ENCODE measurements at places on chromosomes 11 and 22.

DNA sequence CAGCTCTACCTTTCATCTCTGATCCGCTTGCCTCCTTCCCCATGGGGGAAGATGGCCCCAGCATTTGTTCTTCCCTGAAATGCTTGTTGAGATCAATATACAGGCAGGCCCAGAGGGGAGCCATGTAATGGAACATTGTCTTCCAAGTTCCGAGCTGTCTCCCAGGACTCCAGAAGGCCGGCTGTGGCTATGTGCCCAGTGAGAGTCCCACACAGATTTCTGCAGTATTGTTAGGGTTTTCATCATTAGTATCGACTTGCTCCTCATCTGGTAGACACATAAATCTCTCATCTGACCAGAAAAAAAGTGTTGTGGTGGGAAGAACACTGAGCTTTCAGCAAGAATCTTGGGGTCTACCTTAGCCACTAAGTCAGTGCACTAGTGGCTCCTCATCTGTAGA lies 163.4 kb downstream of the TRIM29 start:
- no peak for DNase-seq

GRCh38 chr22:45296628-45297297 lies 12.0 kb downstream of the UPK3A start:
- no peak for DNase-seq

DNA sequence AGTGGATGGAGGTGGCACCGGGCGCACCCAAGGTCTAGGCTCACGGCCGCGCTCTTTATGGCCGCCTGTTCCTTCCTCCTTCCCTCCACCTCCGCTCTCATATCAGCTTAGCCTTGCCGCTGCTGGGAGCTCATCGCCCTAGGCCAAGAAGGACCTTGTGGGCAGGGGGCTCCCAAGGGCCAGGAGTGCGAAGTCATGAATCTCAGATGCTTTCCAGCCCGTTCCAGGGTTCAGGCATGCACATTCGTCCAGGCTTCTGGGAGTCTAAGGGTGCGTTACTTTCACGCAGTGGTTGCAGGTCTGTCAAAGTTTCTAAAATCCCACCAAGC lies 4.1 kb upstream of the GALR3 start:
- DNase-seq, result no peak

- DNase-seq, result no peak
These were observed 7.2 kb downstream of the TEAD1 start for GRCh38 chr11:12681466-12681865.

Measured in activated gamma-delta T cell treated with anti-CD3 and anti-CD28 coated beads, Interleukin-2, amount 50 U/mL, for 16 hours (primary cell).